Activated CD4-positive, alpha-beta T cell treated with anti-CD3 and anti-CD28 coated beads, Interleukin-2, Interleukin-4, amounts not matched to agents 100 ng/mL and 50 ng/mL, durations not matched to agents 16 hours and 8 hours (primary cell): ENCODE measurements at places on chromosomes 4 and X.

- DNase-seq, result no peak
These were observed 22.9 kb downstream of the APLN start for GRCh38 chrX:129631849-129632248.

- DNase-seq, result peak; percentile 17
These were observed 101.3 kb downstream of the TBL1X start for GRCh38 chrX:9566150-9566621.

GRCh38 chr4:160319221-160319867, 1216.5 kb downstream of the RAPGEF2 start:
- no peak for DNase-seq

DNA sequence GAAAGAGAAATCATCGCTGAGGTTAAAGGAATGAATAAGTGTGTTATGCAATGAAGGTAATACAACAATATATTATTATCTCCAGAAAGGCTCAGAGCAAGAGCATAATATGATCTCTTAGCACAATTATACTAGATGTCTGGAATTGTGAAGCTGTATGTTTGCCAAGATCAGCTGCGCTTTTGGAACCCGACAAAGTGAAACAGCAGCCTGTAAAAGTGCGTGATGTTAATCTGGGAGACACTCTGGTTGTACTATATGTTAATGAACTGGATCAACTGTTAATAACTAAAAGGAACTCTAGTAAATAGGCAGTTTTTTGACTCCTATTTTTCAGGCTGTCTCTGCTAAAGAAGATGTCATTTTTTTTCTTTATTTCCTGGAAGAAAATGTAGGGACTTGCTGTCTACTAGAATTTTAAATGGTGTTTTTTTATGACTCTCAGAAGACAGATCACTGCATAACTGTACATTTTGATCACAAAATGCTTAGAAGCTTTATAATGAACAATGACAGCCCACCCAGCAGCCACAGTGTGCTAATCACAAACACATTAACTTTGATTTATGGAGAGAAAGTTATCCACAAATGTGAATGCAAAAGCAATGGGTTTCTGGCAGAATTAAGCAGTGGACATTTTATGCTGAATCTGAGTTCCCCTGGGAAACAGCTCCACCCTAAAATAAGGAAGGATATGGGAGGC, 50.2 kb downstream of the UGT2B28 start:
- DNase-seq, result no peak

GRCh38 chr4:173520921-173521466, 9.0 kb downstream of the HAND2 start:
- no peak for DNase-seq

DNA sequence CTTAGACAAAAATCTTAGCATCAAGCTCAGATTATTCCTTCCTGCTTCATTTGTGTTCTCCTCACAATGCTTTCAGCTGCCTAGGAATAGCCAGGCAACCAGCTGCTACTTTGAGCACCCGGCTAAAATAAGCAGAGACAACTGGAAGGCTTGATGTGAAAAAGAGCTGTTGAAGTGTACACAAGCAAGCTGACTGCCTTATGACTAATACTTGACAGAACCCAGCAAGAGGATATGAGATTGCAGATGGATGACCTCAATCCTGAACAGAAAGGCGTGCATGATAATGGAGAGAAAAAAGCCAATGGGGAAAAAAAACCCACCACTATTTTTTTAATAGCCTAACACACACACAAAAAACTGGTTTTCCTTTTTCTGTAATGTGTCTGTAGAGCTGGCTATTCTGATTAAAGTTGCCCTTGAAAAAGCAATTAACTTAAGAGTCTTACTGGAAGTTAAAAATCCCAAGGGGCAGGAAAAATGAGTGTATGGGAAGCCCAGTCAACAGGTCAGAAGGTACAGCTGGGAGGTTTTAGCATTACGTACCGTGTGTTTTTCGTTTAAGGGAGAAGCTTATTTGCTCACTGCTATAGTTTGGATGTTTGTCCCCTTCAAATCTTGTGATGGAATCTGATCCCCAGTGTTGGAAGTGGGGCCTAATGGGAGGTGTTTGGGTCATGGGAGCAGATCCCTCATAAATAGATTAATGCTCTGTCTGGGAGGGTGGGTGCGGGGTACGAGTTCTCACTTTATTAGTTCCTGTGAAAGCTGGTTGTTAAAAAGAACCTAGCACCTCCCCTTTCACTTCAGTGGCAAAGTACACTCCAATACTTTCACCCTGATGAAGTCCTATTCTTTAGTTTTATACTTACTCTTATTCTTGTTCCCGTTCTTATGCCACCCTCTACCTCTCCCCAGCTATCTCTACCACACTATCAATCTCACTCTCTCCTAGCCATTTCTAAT, 37.1 kb upstream of the HERC6 start:
- peak; percentile 2 for DNase-seq

- DNase-seq, result no peak
These were observed 34.4 kb downstream of the FAM13A start for GRCh38 chr4:89022426-89023128.

DNA sequence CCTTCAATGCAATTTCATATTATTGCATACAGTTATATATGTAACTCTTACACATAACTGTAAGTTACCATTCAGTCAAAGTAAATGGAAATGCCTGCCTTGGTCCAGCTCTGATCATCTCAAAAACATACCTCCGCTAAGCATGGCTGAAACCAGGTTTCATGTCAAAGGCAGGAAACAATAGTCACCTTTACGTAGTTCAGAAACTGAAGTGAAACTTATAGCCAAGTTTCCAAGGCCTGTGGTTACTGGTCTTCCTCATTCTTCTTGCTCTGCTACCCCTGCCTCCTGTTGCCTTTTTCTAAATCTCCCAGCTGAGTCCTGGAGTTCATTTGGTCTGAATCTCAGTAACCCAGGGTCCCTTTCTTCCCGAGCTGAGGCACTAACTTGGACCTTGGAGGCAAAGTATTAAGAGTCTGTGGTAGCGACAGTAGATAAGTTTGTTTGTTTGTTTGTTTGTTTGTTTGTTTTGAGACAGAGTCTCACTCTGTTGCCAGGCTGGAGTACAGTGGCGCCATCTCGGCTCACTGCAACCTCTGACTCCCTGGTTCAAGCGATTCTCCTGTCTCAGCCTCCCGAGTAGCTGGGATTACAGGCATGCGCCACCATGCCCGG, 30.8 kb downstream of the DAPP1 start:
- peak; percentile 77 for DNase-seq

- DNase-seq, result no peak
These were observed 266.1 kb upstream of the GPC4 start for GRCh38 chrX:133681421-133681820.

DNA sequence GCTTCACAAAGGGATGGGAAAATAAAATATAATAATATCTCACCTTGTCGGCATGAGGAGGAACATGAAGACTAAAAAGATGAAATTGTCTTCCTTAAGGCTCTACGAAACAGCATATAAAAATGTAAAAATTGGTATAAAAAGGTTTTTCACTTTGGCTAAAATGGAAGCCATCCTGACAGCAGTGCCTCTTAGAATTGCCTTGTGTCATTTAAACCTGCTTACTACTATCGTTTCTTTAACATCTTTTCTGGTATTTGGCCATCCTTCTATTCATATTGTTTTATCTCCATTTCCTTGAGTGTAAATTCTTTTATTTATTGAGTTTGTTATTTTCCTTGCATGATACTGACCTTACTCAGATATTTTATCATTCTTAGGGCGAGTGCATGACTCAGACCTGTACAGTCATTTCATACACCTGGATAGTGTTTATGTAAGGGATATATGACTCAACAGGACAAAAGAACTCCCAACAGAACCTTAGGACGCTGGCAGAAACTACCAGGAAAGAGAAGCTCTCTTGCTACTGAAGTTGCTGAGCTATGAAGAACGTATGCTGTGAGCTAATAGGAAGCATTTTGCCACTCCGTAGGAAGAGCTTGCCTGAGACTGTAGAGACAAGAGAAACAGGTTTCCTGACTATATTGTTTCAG, 5.8 kb upstream of the CDKN2AIP start:
- DNase-seq, result no peak

DNA sequence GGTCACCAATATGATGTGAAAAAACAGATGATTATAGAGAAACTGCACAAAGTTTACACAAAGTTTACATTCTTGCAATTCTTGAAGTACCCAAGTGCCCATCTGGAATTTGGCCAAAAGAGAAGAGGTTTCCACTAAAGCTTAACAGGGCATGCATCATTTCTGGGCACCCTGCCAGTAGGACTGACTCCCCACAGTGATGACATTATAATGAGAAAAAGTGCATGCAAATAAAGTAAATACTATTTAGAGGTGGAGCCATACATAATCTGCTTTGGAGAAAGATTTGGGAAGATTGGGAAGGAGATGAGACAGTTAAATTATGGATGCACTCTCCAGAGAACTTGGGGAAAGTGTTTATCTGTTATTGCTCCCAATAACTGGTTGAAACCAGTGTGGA, 93.7 kb upstream of the TRPC3 start:
- DNase-seq, result no peak

DNA sequence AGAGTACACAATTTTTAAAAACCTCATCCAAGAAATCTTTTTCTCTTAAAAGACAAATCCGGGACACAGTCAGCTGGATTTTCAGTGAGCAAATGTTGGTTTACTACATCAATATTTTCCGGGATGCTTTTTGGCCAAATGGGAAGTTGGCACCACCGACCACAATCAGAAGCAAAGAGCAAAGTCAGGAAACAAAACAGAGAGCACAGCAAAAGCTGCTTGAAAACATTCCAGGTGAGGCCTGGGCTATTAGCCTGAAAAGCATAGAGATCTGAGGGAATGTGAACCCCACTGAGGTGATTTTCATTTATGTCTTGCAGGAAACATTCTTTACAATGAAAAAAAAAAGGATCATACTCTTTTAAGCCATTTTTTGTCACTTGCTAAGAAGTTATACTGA, 33.9 kb downstream of the LRP2BP start:
- DNase-seq, result no peak

DNA sequence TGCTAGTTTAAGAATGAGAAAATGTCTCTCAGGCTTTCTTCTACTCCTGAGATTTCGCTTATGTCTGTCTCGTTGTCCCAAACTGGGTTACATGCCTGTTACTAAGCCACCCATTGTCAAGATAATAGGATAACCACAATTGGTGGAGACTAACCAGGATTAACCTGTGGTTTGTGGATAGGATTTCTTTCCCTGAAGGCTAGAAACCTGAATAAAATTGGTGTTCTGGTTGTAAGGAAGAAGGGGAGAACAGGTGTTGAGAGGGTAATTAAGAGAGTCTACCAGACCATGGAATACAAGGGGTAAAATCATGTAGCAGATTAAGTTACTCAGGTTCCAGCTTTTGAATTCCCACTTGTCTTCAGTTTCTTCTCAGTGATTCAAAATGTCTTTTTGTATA, 225.4 kb downstream of the CPE start:
- no peak for DNase-seq

- DNase-seq, result peak; percentile 11
These were observed 46.1 kb upstream of the GPR78 start for GRCh38 chr4:8534129-8534528.

DNA sequence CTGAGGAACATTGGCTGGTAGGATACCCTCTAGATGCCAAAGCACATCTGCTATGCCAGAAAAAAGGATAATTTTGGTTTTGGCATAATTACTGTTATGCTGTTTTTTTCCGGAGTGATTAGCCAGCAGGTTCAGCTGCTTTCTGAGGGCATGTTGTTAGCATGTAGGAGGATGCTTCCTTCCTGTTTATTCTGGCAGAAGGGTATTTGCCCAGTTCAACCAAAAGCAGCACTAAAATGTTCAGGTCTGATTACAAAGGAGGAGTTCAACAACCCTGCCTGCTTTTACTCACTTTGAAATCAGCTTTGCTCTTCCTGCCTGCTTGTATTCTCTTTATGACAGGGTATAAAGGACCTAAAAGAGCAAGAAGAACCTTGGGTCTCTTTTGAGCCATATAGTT, 21.9 kb downstream of the ERCC6L start:
- no peak for DNase-seq
